CD4-positive, alpha-beta T cell treated with Interleukin-1 beta for 1 hour (primary cell): ENCODE measurements at places on chromosomes 4 and X.

GRCh38 chrX:71541210-71542022 is 8.5 kb downstream of the OGT start:
- DNase-seq: no peak

DNA sequence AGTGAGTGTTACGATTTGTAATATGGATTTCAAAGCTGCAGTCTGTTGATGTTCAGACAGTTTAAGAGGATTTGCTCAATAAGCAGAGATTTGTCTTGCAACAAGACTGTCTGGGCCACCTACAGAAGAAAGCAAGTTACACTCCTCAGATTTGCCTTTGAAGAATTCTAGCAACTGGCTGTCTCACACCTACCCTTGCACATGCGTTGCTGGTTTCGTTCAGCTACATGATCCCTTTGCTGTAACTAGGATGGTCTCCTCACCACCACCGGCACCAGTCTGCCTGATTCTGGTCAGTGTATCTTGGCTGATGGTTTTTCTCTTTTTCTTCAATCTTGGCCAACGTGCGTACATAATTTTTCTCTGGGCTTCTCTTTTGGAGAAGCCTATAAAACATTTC is 172.7 kb upstream of the LCORL start:
- DNase-seq: no peak

DNA sequence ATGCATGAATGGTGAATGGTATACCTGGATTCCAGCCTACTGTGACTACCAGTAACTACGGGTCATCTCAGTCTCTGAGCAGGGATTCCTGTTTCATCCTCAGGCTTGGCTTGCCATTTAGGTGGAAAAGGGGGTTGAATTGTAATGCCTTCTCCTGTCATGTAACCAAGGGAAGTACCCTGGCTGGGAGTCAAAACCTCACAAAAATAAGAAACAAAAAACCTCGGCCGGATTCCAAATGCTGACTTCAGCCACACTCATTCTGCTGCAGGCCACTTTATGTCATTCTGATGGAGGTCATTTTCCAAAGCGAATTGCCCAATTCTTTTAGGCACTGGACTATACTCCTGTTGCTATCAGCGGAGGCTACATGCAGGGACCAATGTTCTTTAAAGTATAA is 324.7 kb downstream of the LDB2 start:
- no peak for DNase-seq

GRCh38 chrX:97452283-97452682 is 568.6 kb downstream of the RPA4 start:
- no peak for DNase-seq

DNA sequence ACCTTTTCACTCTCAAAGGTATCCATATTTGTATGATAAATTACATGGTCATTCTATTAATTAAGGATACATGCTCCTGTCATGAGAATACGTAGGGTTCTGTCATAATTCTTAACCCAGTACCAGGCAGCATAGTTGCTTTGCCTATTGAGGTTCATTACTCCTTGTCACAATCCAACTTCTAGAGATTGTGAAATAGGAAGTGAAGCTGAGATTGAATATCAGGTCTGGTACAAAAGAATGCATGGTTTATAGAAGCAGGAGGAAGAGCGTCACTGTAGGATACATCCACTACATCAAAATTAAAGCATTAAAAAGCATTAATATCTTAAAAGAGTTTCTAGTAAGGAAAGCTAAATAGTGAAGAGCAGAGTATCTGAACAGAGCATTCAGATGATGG is 647.0 kb downstream of the IQCM start:
- DNase-seq: no peak

- DNase-seq: no peak
Measured at GRCh38 chr4:176875446-176875930, 82.8 kb upstream of the VEGFC start.

DNA sequence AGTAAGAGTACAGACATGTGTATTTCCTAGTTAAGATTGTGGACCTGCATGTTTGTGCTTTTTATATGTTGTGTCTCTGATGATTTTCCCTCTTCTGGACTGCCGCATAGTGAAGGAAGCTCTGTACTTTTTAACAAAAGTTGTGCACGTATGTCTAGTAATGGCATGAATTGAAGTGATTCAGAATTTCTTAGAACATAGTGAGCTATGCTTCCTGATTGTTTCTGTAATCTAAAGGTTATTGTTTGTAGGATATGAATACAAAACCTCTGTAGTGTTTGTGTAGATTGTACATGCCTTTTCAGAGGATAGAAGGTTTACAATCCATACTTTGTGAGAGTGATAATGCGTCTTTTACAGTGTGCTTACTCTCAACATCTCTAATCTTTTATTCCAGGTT is 37.0 kb upstream of the NUDT6 start:
- DNase-seq: no peak

DNA sequence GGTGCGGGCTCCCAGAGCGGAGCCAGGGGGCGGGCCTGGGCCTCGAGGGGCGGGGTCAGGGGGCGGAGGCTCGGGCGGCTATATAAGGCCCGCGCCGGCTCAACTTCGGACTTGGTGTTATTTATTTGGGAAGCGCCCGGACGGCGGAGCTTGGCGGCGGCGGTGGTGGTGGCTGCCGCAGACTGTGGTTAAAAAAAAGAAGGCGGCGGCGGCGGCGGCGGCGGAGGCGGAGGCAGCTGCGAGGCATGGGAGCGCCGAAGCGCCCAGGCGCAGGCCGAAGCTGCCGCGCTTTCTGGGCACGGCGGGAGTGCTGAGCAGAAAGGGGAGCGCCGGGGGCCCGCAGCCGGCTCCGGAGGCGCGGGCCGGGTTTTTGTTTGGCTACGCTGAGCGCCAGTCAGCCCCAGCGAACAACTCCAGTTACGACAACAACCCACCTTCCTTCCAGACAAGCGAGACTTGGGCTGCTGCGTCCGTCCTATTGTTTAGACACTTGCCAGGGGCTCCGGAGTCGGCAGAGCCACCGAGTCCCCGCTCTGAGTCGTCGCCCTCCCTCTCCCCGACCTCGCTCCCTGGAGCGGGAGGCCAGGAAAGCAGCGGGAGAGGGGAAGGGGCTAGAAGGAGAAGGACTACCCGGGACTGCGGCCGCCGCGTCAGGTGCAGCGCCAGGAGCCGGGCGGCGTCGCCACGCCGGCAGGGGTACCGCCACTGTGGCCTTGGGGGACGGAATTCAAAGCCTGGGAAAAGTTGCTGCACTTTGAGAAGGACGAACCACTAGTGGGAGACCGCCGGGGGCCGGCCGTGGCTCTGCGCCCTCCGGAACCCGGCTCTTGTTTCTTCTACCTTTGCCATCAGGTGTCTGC is at the start of gene SLIT2:
Gene SLIT2, plus strand, starts transcription at position 110 of the 860 bp plus-strand sequence. CDS start 1,911 bp downstream, outside the sequence.
- DNase-seq: no peak

DNA sequence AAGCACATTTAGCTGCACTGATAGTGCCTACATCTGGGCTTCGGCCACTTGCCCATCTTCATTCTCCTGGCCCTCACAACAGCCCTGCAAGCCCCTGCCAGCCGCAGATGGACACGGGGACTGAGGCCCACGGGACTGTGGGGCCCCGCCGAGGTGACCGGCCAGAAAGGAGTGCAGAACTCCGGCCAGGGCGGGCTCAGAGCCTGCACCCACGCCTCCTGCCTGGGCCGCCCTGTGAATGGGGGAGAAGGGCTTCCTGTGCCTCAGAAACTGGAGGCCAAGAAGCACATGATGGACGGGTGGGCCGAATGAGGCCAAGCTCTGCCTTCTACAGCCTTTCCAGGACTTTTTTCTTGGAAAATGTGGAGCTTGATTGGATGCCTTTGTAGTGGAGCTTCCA is 35.7 kb upstream of the HGFAC start:
- DNase-seq: no peak

- peak; percentile 10 for DNase-seq
Measured at GRCh38 chrX:71910986-71911730, 513 bp downstream of the NHSL2 start.

GRCh38 chrX:10110984-10111363 is 45.8 kb upstream of the CLCN4 start:
- DNase-seq: peak; percentile 69
